ENCODE measurements at places on chromosomes 16 and 17. TPM values are rescaled to one million over a fixed set of nuclear protein-coding genes. Genes with fewer than 3 reads are reported as not detected.

- no peak for DNase-seq
Measured at GRCh38 chr16:78102122-78102660, 2.7 kb downstream of the WWOX start.

DNA sequence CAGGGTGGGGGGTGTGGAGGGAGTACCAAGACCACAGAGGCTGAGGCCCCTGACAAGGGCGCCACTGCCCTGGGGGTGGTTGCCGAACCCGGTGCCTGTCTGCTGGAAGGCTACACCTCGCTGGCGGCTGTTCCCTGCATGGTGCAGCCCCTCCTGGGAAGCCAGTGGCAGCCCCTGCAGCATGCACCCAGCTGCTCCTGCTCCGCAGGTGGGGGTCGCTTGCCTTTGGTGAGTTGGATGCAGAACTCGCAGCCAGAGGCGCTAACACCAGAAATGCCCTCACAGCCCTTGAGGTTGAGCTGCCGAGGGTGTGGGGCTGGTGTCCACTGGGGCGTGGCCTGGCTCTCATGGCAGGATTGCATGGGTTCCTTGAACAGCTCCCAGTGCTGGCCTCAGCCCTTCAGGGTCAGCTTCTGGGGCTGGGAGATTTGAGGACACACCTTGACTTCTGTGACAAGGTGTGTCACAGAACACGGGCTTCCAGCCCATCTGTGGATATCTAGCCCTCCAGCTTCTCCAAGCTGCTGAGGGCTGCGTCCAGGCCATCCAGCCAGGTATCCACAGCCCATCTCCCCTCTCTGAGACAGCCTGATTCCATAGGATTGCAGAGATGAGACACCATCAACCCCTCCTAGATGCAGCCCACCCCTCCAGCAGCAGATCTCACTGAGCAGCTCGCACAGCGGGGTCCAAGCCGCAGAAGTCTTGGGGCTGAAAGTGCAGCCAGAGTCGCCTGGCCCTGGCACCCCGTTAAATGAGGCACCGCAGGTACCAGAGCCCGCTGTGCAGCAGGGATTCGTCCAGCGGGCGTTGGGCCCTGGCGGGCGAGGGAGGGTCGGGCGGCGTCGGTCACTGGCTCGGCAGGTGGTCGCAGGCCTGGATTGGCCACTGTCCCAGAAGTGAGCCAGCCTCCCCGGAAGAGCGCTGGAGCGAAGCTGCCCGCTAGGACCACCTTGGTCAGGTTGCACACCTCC lies 586.3 kb downstream of the KCNJ18 start:
- no peak for DNase-seq

DNA sequence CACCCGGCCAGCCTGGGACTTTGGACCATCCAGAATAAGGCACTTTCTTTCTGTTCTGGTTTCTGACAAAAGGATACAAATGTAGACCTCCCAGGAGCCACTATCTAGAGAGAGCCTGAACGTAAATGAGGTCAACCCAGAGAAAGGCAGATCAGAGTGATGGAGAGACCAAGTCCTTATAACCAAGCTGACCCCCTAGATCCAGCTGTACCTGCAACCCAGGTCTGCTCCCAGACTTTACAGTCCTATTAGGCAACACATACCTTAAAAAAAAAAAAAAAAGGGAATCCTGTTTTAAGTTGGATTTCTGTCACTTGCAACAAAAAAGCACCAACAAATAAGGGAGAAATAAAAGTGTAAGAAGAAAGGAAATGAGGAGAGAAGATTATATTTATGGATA lies 23.2 kb downstream of the CPPED1 start:
- no peak for DNase-seq

DNA sequence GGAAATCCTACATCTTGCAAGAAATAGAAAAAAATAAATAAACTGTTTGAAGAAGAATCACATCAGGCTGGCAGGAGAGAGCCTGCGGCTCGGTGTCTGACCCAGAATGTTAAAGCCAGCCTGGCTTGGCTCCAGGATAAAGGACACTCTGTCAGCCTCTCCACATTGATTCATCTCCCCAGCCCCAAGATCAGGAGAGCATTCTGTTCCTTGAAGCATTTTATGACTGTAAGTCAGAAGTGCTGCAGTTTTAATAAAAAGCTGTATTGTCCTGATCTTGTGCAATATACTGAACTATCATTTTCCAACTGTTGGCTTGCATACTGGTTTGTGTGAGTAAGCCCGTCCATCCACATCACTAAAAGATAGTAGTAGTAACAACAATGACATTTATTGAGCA lies 426.6 kb downstream of the HAPSTR1 start:
- peak; percentile 15 for DNase-seq

GRCh38 chr16:19746561-19746960 lies 28.5 kb downstream of the IQCK start:
- peak; percentile 34 for DNase-seq

DNA sequence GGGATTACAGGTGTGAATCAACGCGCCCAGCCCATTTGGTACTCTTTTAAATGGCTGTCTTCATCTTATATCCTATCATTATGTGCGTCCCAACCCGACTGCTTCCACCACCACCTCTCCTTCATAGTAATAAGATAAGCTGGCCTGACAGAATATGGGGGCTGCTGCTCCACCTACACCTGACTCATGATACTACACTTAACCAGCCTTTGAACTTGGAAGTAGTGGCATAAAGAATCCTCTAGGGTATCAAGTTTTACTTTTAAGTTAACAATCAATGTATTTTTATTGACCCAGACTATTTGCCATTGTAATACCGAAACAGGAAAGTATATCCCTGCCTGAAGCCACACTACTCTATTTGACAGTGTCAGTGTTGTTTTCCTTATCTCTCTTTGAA lies 18.8 kb downstream of the PDZD9 start:
- DNase-seq: no peak

GRCh38 chr16:30166202-30166902 lies 17.1 kb upstream of the CORO1A start:
- DNase-seq: no peak

- DNase-seq: no peak
Measured at GRCh38 chr17:19024101-19025078, 19.8 kb upstream of the FAM83G start.

DNA sequence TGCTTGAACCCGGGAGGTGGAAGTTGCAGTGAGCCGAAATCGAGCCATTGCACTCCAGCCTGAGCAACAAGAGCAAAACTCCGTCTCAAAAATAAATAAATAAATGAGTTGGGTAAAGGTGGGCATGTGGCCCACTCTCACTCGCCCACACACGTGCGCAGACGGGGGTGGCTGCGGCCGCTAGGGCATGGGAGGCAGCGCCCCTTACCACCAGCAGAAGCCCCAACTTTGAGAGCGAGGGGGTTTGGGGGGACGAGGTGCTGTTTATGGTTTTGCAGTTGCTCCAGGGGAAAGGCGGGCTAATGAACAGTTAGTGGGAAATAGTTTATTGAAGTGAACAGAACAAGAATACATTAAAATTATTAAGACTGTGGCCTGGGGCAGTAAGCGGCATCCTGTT lies 14.9 kb upstream of the RBFOX3 start:
- DNase-seq: no peak

GRCh38 chr17:17303847-17304490 lies 796 bp downstream of the NT5M start:
- no peak for DNase-seq

DNA sequence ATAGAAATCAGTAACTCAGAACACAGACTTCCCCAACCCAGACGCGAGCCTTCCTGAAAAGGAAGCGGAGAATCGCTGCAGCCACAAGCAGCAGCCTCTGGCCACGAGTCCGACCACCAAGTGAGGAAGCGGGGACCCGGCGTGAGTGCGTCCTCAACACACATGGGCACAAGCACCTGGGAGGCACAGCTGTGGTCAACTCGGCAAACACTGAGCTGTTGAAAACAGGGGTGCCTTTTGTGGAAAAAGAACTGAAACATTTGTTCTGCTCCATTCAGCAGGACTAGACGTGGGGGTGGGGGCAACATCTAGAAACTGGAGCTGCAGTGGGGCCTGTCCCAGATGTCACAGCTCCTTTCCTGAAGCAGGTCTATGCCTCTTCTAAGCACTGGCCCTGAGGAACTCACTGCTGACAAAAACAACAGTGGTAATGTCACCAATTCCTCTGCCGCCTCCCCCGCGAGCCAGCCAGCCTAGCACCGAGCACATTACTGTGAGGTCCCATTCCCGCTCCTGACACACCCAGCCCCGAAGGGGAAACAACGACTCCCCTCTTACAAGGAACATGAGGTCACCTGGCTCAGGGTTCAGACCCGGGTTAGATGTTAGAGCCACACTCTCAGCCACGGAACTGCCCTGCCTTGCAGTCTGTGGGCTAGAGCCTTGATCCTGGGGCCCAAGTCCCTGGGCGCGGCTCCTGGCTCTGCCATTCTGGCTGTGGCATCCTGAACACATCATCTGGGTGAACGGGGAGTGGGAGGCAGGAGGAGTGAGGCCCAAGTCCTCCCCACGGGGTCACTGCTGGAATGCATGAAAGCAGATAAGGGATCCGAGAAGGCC lies 29.0 kb downstream of the KDM8 start:
- no peak for DNase-seq

DNA sequence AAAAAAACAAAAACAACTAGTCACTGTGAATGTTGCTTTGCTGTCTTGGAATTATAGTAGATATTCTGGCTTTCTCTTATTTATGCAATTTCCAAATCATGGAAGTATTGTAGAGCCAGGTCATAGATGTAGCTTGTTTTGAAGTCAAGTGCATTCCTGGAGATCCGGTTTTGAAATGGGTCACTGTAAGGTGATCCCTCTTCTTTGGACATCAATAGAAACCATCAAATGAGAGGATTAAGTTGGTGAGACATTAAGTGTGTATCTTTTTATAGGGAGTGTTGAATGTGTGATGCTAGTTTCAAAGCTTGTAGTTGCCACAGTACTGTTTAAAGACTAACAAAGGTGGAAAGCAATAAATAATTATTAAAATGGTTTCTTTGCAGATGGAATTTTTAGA lies 4.5 kb downstream of the PRKAR1A start:
- DNase-seq: no peak

DNA sequence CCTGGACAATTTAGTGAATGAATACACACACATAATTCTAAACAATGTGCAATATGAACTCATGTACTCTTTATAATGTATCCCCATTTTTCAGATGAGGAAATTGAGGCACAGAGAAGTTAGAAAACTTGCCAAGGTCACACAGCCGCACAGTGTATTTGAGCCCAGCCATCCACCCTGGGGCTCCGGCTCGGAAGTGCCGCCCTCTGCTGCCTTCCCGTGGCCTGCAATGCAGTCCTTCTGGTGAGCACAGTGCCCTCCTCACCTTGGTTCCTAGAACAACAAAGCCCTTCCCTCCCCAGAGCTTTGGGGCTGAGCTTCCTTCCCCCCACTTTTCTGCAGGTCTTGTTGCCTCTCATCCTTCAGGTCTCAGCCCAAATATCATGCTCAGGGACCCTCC lies 63.7 kb downstream of the C16orf78 start:
- DNase-seq: no peak

GRCh38 chr17:65509032-65509431 lies 52.4 kb downstream of the AXIN2 start:
- DNase-seq: no peak

DNA sequence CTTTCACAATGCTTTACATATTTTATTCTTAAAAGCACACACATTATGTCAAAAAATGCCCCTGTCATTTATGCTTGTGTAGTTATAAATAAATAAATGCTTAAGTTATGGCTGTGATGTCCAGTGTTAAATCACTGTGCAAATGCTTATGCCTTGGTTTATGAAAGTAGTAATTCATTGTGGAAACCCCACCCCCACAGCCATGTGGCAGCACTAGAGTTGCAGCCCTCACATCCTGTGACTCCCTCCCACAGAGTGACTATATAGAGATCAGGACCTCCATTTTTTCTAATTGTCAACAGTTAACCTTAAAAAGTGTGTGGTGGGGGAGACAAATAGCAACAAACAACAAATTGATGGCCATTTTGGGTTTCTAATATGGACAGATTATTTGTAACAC lies 2.4 kb downstream of the SKAP1 start:
- no peak for DNase-seq

DNA sequence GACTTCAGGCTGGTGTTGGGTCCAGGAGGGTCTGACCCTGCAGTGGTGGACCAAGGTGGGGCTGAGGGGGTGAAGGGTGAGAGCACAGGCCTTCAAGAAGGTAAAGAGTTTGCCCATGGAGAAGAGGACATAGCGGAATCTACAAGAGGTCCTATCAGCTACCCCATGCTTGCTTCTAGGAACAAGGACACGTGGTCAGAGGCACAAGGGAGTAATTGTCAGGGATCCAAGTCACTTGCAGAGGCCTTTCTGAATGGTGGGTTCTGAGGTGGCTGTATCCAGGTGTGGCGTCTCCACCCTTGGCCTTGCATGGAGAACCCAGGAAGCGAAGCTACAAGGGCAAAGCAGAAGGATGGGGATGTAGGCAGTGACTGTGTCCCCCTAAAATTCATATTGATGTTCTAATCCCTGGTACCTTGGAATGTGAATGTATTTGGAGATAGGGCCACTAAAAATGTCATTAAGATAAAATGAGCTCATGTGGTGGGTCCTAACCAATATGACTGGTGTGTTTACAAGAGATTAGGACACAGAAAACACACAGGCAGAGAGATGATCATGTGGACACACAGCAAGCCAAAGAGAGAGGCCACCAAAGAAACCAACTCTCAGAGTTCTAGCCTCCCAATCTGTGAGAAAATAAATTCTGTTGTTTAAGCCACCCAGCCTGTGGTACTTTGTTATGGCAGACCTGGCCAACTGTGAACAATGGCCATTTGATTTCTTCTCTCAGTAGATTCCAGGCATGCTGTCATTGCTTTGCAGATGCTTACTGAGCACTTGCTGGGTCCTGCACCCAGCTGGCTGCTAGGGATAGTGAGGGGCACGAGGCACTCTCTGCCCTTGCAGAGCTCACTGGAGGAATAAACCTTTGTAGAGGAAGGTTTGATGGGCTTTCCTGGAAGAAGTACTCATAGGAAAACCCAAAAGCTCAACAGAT lies 75.8 kb downstream of the UTP18 start:
- DNase-seq: no peak

- no peak for DNase-seq
Measured at GRCh38 chr16:57500578-57501111, 14.4 kb upstream of the DOK4 start.

DNA sequence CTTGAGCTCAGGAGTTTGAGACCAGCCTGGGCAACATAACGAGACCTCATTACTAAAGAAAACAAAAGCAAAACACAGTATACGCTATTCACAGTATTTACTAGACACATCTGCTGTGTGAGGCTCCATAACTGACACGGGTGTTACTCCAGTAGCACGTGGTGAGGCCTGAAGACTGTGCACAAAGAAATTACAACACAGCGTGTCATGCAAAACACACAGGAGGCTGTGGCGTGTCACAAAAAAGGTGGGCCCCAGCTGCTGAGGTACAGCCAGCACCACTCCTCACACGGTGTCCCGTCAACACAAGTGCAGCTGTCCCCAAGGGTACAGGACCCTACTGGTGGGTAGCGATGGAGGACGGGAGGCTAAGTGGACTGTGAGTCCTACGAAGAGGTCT lies 2.7 kb downstream of the CYBC1 start:
- DNase-seq: no peak

GRCh38 chr17:82837586-82838320 lies 2.1 kb downstream of the ZNF750 start:
- no peak for DNase-seq

NPB gene
- total RNA-seq: 1.1 TPM

SCIMP gene
- 0.72 TPM for total RNA-seq

PDE6G gene
- total RNA-seq: 3.7 TPM

BRIP1 gene
- 7.9 TPM for total RNA-seq

DUSP3 gene
- 49.0 TPM for total RNA-seq

AANAT gene
- 0.20 TPM for total RNA-seq

ATXN7L3 gene
- total RNA-seq: 41.9 TPM

CDH5 gene
- 78.3 TPM for total RNA-seq

Data from spinal cord (tissue), 10 donors.